GM12892 (cell line): ENCODE measurements at places on chromosomes 1 and 21.

DNA sequence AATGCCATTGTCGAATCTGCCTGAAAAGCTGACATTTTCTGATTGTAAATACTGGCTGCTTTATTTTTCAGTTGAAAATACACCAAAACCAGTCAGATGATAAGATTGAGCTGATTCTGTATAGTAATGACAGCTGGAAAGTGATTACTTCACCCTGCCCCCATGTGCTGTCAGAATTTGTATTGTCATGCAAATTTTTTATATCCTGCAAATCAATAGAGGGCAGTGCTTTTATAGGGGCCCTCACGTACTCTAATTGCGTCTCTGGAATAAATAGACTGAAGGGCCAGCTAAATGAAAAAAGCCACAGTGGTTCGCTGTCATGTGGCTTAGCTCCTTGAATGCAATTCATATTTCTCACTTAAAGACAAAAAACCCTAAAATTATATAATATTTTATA, 208.6 kb downstream of the LHX8 start:
- DNase-seq: no peak

GRCh38 chr1:167136191-167136614, 42.3 kb downstream of the STYXL2 start:
- DNase-seq: no peak

DNA sequence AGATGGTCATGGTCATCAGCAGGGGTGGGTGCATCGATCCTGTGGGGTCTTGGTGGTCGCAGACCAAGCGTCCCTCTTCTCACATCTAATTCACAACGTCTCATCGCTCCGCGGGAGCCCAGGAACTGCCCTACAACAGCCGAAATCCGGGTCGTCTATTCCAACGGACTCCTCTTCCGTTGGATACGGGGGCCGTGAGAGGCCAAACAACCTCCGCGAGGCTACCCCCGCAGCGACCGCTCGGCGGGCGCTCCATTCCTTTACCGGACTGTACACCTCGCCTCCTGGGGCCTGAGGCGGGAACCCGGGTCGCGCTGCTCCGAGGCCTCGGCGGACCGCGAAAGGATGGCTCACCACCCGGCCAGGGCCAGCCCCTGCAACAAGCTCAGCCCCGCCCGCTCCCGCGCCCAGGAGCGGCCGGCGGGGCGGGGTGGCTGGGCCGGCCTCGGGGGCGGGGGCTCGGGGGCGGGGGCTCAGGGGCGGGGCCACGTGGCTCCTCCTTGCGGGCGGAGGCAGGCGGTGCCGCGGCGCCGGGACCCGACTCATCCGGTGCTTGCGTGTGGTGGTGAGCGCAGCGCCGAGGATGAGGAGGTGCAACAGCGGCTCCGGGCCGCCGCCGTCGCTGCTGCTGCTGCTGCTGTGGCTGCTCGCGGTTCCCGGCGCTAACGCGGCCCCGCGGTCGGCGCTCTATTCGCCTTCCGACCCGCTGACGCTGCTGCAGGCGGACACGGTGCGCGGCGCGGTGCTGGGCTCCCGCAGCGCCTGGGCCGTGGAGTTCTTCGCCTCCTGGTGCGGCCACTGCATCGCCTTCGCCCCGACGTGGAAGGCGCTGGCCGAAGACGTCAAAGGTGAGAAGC, at the start of gene QSOX1:
TSS of gene QSOX1 (plus strand) at position 545 of the 857 bp plus-strand sequence. CDS start at position 584, 39 bp downstream.
- DNase-seq: peak; percentile 96

- DNase-seq: no peak
Observed at GRCh38 chr1:221993444-221993948, 251.6 kb upstream of the DUSP10 start.

GRCh38 chr1:74790453-74790852, 57.5 kb downstream of the TYW3 start:
- DNase-seq: no peak

DNA sequence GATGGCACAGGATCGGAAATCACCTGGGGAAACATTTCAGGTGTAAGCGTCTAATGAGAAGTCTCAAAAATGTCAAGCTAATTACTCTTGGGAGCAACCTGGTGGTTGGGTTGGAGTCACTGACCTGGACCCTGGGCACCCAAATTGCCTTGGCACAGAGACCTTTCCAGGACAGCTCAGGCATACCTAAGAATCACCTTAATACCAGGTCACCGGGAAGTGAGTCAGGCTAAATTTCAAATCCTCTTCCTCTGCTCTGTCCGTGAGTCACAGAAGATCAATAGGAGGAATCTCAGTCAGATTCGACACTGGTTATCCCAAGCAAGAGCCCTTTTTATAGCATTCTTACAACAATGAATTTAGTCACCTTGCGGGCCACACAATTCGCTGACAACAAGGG, 179.6 kb upstream of the CAMK1G start:
- no peak for DNase-seq

DNA sequence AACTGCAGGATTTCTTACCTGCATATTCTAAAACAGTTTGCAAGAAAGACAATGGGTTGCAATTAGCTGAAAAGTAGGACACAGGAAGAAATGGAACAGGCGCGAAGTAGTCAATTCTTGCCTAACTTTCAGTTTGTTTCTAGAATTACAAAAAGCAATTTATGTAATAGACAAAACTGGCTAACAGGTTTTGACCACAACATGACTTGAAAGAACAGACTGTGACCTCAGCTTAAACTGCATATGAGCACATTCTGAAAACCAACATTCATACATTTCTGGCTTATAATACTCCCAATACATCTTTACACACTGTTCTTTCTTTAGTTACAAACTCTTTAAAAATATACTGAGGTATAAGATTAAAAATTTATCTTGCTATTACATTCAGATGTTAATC, 405.9 kb upstream of the B3GALT2 start:
- no peak for DNase-seq

GRCh38 chr1:30677471-30677870, 45.9 kb downstream of the MATN1 start:
- no peak for DNase-seq

- no peak for DNase-seq
Observed at GRCh38 chr1:110477967-110478640, 27.2 kb downstream of the PROK1 start.

GRCh38 chr1:34178072-34178471, 1.4 kb downstream of the C1orf94 start:
- DNase-seq: no peak

DNA sequence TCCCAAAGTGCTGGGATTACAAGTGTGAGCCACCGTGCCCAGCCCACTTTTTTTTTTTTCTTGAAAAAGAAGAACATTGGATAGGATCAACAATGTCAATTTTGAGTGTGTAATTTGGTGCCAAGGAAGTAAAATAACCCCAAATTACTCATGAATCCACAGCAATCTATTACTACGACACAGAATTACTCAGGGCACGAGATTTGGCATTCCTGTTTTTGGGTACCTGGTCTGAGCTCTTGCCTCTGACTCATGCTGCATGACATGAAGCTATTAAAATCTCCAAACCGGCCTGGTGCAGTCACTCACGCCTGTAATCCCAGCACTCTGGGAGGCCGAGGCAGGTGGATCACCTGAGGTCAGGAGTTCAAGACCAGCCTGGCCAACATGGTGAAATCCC, 10.4 kb downstream of the RNF19B start:
- no peak for DNase-seq

DNA sequence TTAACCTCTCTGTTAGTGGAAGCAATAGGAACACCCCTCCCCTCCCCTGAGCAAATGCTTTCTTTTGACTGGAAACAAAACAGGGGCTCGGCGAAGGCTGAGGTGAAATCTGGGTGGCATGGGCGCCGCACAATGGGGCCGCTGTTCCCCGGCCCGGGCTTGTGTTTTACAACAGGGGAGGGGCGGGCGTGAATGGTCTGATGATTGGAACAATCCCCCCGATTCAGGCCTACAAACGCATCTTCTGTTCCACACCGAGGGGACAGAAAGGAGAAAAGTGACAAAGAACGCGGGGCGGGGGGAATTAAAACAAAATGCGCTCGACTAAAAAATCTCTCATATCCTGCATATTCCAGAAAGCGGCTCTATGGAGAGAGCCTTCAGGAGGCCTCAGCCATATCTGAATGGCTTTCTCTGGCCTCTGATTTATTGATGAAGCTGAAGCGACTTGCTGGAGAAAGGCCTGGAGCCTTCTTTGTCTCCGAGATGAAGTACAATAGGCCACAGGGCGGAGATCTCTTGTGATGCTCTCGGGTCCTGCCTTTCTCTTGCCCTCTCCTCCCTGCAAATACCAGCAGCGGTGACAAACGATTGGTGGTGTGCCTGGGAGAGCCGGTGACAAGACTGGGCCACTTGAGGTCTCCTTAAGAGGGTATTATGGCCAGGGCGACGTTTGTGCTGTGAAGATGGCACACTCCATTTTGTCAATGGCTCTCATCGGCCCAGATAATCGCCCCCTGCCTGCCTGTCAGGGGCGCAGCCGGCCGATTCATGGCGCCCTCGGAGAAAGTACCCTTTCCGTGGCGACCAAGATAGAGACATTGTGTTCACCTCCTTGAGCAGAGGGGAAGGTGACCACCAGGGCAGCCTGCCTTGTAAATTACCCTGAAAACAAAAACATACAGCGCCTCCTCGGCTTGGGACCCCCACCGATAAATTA, 47.1 kb upstream of the OLIG2 start:
- no peak for DNase-seq

- no peak for DNase-seq
Observed at GRCh38 chr1:29171521-29171920, 10.2 kb downstream of the SRSF4 start.

DNA sequence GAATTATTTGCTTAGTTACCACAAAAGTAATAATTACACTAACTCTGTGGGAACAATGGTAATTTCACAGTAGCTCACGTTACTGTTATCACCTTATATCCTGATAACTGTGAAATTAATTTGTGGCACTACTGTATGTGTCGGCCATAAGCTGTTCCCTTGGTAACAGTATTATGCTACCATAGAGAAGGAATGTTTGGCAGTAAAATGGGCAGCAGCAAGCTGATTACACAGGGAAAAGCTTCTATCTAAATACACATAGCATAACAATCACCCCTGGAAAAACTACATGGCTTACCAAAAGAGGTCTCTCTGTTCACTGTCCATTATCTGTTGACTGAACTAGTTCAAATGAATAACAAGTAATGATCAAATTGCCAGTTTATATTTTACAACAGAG, 124.1 kb downstream of the DPYD start:
- no peak for DNase-seq
